Stimulated activated CD4-positive, alpha-beta T cell treated with anti-CD3 and anti-CD28 coated beads, TNF-alpha, amount 100 ng/mL, for 1 hour (primary cell): ENCODE measurements at places on chromosomes 5 and 9.

- no peak for DNase-seq
Measured at GRCh38 chr9:83060556-83060955, 2.4 kb downstream of the RASEF start.

- no peak for DNase-seq
Measured at GRCh38 chr5:30880514-30880913, 313.0 kb upstream of the CDH6 start.

GRCh38 chr5:68331192-68332079 lies 115.9 kb downstream of the PIK3R1 start:
- DNase-seq = no peak

DNA sequence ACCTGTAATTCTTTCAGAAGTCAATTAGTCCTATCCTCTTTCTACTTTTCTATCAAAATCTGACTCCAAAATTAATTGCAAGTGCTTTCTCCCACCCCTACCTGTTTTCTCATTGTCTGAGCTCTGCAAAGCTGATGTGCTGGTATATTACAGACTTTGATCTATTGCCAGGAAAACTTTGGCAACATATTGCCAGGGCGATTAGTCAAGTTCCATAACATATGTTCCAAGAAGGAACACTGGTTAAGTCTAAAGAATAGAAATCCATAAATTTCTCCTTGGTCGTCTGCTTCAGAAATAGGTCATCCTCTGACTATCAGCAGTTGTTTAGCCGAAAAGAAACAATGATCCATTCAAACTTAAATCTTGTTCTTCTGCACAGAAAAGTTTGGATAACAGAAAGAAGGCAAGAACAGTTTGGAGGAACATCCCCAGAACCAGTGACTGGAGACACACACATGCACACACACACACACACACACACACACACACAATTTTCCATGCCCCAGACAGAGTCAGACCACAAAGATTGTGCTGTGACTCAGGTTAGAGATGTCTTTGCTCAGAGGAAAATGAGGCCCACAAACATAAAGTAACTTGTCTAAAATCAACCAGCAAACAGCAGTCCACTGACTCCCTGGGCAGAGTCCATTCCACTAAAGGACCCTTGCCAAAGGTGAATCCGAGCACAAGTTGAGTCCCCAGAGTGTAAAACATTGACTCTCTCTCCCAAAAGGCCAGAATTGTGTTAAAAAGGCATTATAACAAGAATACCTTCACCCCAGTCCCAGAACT lies 202.1 kb downstream of the DEPDC1B start:
- no peak for DNase-seq

DNA sequence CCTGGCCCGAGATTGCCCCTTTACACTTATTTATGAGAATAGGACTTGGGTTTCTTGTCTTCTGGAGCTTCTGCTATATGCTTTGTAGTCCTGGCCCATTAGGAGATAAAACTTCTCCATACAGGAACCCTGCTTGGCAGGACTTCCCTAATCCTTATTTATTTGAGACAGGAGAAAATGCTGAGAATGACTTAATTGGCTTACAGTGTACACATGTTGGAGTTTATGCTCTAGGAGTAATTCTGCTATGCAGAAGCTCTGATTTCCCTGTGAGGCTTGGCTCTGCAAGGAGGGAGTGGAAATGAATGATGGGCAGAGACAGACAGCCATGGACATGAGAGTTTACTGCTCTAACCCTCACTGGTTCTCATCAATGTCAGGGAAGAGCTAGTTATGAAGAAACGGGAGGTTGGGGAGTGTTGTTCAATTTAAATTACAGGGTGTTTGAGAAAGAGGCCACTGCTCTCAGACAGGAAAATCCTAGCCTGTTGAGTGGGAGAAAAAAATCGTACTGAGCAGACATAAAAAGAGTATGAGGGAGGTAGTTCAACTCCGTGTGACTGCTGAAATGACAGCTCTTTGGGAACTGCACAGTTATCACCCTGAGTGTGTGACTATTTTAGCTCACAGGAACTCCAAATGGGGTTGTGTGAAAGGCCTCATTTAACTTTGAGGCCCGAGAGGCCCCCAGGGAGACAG lies 37.5 kb downstream of the ACTBL2 start:
- DNase-seq = no peak

- no peak for DNase-seq
Measured at GRCh38 chr5:151414536-151414935, 32.9 kb upstream of the SLC36A1 start.

DNA sequence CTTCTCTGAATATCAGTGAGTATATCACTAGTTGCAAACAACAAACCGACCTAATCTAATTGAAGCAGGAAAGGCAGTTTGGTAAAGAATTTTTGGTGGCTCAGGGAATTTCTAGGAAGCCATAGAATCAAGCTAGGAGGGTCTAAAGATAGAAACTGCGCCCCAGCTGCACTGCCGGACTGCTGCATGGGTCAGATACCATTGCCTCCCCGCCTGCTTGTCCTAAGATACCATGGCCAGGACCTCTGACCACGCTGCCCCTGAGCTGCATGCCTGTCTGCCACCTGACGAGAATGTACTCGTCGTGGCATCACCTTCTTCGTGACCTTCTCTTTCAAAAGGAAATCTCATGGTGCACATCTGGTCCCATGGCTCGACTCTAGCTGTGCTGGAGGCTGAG lies 439.0 kb downstream of the ZSWIM6 start:
- no peak for DNase-seq

DNA sequence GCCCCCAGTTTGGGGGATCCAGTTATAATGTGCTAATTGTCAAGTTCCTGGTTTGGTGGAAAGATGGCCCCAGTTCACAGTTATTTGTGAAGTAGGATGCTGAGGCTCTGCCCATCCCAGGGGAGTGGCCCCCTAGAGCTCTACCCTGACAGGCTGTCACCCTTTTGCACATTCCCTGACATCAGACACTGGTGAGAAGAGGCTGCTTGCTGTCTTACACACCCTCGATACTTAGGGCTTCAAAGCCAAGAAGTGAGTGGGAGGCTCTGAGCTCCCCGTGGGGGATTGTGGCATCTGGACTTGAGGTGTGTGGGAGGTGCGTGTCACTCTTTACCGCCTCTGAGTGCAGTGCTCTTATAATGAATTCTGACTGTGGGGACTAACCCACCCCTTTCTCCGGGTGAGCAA lies 168.5 kb downstream of the DOCK2 start:
- DNase-seq = no peak

DNA sequence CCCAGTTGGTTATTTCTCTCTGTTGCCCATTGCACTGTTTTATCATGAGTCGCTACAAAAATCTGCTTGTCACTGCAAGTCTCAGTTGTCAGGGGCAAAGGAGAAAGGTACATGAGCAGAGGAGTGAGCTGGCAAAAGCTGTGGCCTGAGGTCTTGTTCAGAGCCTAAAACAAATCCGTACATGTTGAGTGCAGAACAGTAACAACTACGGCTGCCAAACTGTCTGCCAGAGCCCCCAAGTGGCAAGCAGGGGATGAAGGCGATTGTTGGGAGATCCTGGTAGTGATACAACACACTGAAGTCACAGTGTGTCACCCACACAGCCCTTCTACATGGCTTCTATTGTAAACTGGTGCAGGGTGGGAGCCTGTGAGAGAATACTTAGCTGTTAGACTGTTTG lies 50.9 kb downstream of the BRINP1 start:
- DNase-seq = no peak

- no peak for DNase-seq
Measured at GRCh38 chr5:179346401-179346800, 1.1 kb upstream of the ADAMTS2 start.
